ENCODE measurements at places on chromosomes 5 and 9.
A peak's percentile ranks its signal among the peaks of the same experiment; 100 is the strongest.

- no peak for DNase-seq
Observed at GRCh38 chr5:174167080-174167910, 121.8 kb downstream of the NSG2 start.

DNA sequence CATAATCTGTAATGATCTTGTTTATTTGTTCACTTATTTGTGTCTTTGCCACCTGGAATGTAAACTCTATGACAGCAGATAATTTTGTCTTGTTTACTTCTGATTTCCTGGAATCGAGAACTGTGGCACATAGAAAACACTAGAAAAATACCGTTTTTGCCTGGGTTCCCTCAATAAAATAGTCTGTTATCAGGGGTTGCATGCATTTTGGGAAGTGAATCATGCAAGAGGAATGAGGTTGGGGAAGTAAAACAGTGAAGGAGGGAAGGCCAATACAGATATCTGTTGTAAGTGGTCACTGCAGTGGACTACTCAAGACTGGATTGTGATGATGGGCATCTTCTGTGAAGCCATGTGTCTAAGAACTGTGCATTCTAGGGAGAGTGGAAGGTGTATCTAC is 45.2 kb upstream of the IL6ST start:
- no peak for DNase-seq

GRCh38 chr5:113574417-113574816 is 60.9 kb downstream of the YTHDC2 start:
- DNase-seq: no peak

DNA sequence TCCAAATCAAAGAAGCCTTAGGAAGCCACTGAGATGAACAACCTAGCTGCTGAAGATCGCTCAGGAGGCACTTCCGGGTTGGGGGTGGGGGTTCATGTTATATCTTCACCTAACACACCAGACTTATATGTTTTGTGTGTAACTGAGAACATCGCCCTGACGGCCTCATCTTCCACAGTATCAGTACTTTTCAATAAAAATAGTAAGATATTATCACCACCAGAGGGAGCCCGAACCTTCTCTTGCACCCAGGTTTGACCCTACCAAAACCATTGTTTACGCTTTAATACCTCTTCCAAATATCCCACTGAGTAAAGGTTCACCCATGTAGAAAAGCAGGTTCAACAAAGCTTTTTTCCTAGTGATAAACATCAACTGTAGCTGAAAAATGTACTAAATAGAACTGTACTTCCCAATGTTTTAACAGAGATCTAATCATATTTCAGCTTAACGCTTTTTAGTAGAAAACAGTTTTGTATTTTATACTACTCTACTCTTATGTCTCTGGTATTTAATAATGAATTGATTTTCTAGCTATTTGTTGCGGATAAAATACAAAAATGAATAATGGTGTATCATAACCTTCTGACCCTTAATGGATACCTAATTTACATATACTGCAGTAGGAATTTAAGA is 244.0 kb downstream of the EPB41L4A start:
- no peak for DNase-seq

GRCh38 chr5:160450164-160450932 is 28.7 kb downstream of the PTTG1 start:
- no peak for DNase-seq

DNA sequence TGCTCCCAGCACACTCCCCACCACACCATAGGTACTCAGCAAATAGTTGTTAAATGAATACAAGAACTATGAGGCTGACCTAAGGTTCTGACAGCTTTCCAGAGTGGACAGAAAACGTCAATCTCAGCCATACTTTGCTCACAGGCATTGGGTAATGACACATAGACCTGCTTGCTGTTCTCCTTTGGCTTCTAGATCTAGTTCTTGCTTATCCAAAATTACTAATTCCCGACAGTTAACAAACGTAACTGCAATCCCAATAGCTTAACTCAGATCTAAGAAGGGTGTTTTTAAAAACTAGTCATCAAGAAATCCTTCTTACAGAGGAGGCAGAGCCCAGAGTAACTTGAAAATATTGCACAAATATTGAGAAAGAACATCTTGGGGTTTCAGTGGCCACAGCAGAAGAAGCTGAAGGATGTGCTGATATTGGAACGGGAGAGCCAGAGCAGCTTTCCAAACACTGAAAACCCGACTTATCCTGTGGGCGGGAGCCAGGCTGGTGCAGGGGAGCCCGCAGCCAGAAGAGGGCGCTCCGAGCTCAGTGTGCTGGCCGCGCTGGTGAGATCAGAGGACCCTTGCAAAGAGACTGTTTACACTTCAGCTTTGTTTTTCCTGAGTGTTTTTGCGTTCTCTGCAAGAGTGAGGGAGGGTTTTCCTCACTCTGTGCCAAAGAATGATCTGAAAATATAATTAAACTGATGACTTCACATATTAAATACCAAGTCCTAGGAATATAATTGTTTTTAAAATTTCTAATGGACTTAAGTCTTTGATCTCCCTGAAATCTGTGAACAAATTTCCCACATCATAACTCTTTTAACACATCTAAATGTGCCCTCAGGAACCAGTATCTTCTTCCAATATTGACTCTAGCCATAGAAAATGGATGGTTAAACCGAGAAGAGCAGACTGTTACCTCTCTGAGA is 30.3 kb downstream of the FGF1 start:
- DNase-seq: peak; percentile 20

- no peak for DNase-seq
Observed at GRCh38 chr5:54091307-54092130, 218.9 kb downstream of the ARL15 start.

- DNase-seq: no peak
Observed at GRCh38 chr9:35932735-35933134, 23.4 kb downstream of the SPAAR start.

GRCh38 chr9:133248726-133249295 is 26.2 kb downstream of the ABO start:
- no peak for DNase-seq

DNA sequence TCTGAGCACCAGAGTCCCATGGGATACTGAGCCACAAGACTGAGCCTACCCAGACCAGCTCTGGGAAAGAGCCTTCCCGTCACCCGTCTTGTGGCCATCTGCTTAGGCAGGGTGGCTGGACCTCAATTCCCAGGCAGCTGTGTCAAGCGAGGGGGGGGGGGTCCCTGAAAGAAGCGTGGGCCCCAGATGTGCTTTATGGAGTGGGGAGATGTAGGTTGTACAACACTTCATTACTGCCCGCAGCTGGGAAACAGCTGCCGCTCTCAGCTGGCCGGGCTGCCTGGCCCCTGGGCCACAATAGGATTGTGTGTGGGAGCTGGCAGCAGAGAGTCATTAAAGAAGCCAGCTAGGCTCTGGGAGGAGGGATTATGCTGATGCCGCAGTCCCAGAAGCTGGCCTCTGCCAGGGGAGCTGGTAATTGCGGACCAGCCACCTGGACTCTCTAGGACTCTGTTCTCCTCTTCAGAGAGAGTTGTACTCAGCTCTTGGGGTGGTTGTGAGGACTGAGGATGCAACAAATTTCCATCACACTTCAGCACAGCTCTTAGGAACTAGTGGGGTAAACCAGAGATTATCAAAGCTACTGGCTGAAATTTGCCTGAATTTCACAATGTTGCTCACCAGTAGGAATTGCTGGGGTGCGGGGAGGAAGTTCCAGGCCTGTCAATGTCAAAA is 145.4 kb downstream of the GADD45G start:
- DNase-seq: no peak

- DNase-seq: no peak
Observed at GRCh38 chr9:73701415-73702057, 549.9 kb downstream of the ANXA1 start.

DNA sequence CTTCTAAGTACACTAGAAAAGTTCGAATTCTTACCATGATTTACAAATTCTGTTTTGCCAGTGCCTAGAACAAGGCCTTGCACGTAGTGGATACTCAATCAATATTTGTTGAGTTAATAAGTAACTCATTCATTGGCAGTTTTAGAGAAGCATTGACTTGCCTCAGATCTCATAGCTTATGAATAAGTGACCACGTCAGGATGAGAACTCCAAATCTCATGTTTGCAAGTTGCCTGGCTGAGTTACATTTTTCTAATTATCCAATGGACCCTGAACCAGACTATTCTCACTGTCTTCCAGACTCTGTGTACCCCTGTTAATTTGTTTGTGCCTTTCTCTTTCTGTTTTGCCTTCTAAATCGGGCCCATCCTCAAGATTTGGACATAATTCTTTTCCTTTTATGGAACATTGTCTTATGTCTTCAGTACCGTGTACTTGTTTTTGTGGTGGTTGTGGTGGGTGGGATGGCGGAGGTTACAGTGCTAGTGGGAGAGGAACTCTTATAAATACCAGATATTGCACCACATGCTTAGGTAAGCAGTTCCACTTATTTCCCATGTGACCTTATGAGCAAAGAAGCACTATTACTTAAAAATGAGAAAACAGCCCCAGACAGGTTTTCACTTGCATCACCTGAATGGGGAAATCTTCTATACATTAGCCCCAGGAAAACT is 96.3 kb downstream of the UNC13B start:
- no peak for DNase-seq

DNA sequence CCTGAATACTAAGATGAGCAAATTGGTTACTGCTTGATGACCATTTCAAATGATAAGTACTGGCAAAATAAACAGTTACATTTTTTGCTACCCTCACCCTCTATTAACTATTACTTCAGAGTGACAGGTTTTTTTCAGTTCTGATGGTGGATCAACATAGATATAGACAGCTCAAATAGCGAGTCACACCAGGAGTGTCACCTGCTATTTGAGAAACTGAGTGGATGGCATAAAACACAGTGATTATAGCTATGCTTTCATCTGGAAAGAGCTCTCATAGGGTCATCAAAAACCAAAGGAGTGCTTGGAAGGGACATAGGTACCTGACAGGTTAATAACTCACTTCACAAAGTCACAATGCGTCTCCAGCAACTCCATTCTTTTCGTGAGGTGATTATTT is 244.5 kb upstream of the C9orf72 start:
- no peak for DNase-seq
